ENCODE measurements at places on chromosomes 13 and 19. TPM values are rescaled to one million over a fixed set of nuclear protein-coding genes. Genes with fewer than 3 reads are reported as not detected.

Gene RYR1
- 4.8 TPM for total RNA-seq

DNA sequence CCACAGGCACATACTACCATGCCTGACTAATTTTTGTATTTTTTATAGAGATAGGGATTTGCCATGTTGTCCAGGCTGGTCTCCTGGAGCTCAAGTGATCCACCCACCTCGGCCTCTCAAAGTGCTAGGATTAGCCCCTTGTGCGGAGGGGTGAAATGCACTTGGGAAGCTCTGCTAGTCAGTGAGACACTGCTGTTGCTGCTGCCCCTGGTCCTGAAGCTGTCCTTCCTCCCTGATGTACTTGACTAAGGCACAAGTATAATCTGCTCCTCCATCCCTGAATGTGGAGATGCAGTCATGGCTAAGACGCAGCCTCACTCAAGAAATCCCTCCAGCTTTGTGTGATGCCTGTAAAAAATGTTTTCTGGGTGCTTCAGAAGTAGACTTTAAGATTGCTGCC lies 124.5 kb downstream of the KCTD15 start:
- DNase-seq: no peak

- no peak for DNase-seq
Observed at GRCh38 chr13:43698009-43698408, 88.8 kb downstream of the ENOX1 start.

DNA sequence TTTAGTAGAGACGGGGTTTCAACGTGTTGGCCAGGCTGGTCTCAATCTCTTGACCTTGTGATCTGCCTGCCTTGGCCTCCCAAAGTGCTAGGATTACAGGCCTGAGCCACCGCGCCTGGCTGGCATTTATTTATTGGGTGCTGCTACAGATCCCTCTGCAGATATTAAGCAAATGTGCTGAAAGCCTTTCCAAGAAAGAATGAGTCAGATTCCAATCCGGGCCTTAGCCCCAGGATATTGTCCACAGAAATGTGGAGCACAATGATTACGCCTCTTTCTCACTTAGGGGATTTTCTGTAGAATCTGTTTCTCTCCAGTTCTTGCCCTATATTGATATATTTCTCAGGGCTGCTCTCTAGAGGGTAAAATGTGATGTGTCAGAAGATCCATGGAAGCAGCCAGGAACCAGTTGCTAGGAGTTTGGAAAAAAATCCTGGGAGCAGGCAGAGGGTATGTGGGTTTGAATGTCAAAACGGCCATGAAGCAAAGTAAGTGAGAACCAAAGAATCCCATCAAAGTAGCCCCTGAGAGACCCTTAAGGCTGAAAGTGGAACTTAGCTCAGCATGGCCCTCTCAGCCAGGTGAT lies 24.8 kb upstream of the IGFL4 start:
- DNase-seq: no peak

GRCh38 chr19:32219881-32220472 lies 125.4 kb upstream of the ZNF507 start:
- no peak for DNase-seq

Gene PEAK3
- total RNA-seq: 2.6 TPM

- DNase-seq: no peak
Observed at GRCh38 chr13:42361701-42362100, 89.7 kb downstream of the AKAP11 start.

DNA sequence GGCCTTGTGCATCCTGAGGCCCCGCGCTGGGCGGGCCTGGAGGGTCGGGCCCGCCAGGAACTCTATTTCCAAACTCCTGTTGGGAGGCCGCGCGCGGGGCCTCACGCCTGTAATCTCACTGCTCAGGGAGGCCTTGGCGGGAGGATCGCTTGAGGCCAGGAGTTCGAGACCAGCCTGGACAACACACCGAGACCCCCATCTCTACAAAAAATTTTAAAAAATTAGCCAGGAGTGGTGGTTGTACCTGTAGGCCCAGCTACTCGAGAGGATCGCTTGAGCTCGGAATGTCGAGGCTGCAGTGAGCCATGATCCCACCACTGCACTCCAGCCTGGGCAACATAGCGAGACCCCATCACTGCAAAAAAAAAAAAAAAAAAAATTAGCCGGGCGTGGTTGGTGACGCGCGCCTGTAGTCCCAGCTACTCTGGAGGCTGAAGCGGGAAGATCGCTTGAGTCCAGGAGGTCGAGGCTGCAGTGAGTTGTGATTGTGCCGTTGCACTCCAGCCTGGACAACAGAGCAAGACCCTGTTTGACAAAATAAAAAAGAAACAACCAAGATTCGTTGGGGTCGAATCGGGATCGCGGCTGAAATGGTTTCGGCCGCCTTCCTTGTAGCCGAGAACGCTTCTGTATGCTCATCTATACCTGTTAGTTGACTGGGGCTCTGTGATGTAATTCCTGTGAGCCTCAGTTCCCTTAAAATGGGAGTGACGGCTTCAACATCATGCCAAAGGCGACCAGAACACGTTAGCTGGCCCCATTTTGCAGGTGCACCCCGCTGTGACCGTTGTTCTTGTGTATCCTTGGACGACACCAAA lies 636 bp downstream of the SF3A2 start:
- DNase-seq: no peak

Gene SMIM44
- total RNA-seq: not detected

GRCh38 chr13:113897161-113897560 lies 33.3 kb upstream of the GAS6 start:
- DNase-seq: peak; percentile 45

- DNase-seq: no peak
Observed at GRCh38 chr13:48400850-48401291, 12.0 kb downstream of the LPAR6 start.

Gene KIR2DL4
- 0.22 TPM for total RNA-seq

DNA sequence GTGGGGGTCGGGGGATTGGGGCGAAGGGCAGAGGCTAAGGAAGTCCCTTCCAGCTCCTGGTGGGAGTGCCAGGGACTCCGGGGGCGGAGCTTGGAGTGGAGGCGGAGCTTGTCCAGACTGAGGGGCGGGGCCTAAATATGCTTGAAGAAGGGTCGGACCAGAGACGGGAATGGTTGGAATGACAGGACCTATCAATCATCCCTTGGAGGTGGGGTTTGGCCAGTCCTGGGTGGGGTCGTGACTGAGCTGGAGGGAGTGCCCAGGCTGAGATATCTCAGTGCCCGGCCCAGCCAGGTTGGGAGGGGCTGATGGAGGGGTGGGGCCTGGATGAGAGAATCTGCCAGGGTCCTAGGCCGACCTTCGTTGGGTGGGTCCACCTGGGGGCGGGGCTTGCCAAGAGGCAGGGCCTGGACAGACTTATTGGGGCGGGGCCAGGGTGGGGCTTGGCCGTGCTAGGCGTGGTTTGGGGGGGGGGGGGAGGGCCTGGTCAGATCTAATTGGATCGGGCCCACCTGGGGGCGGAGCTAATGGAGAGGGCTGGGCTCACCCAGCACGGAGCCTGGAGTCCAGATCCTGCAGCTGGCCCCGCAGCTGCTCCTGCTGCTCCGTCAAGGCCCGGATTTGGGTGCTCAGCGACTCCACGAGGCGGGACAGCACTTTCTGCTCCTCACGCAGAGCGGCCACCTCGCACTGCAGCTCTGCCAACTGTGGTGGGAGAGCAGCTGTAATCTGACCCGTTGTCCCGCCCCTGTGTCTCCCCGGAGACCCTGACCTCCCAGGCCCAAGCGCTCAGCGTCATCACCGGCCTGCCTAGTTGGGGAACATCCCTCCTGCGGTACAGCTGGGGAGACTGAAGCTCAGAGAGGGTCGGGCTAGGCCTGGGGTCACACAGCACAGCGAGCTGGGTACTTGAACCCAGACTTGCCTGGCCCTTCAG lies 2.6 kb upstream of the WIZ start:
- no peak for DNase-seq

Gene CGB1
- total RNA-seq: not detected

Gene HTR2A
- 1.4 TPM for total RNA-seq

Gene TRPC4
- total RNA-seq: 0.84 TPM

Gene POLD1
- 13.9 TPM for total RNA-seq

DNA sequence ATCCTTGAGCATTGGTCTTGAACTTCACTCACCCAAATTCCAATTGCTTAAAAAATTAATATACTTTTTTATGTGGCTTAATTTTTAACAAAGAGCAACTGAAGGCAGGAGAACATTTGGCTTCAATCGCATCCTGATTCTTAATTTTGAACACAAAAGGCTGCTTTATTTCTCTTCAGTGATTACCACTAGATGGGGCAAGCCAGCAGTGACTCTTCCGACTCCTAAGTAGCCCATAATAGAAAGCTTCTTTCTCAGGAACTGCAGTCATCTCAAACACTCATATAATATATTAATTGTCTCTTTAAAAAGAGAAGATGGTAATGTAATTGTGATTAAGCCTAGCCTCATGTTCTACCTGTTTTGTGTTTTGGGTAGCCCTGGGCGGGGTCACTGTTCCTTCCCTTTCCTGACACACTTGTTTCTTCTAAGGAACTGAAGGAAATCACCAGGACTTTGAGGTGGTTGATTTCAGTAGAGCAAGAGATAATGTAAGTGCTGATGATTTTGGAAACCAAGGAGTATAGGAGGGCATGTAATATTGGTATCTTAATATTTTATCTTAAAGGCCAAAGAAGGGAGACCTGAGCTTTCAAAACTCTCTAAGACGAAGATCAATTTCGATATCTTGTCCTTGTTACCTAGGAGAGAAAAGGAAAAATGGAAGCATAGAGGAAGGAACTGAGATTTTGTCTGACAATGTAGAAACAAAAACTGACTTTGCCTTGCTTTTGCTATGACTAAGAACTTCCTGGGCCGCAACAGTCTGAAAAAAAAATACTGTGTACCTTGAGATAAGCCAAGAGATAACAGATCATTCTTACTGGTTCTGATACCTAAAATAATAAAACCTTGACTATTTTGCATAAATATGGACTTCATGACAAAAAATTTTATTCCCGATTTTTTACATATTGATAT lies 73.1 kb downstream of the TNFSF13B start:
- DNase-seq: no peak

- DNase-seq: no peak
Observed at GRCh38 chr13:44385401-44385800, 11.8 kb downstream of the SERP2 start.

GRCh38 chr13:113327766-113328471 lies 30.9 kb downstream of the LAMP1 start:
- DNase-seq: no peak

DNA sequence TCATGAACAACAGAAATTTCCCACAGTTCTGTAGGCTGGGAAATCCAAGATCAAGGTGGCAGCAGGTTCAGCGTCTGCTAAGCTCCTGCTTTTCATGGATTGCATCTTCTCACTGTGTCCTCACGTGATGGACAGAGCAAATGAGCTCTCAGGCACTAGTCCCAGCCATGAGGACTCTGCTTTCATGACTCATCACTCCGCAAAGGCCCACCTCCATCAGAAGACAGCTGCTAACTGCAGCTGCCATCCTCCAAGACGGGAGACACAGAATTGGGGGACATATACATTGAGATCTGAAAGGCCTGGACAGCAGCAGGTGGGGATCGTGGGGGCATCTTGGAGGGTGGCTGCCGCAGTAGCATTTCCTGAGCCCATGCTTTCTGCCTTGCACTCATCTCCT lies 44.4 kb upstream of the SPATA13 start:
- DNase-seq: no peak

Gene CAPN12
- total RNA-seq: 1.3 TPM

- DNase-seq: no peak
Observed at GRCh38 chr13:105343134-105343806, 1192.2 kb downstream of the EFNB2 start.

Gene ZNF726
- total RNA-seq: 0.74 TPM

DNA sequence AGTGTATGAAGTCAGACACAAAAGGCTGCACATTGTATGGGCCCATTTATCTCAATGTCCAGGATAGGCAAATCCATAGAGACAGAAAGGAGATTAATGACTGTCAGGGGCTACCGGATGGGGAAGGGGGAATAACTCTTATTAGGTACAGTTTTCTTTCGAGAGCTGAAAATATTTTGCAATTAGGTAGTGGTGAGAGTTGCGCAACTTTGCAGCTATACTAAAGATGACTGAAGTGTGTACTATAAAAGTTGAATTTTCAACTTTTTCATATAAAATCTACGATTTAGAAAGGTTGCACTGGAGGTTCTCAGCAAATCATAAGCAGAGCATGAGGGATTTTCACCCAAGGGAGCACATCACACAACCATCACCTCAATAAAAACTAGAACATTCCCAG lies 16.1 kb upstream of the SLC15A1 start:
- DNase-seq: no peak

- DNase-seq: no peak
Observed at GRCh38 chr19:49136771-49137171, 17.4 kb downstream of the PPFIA3 start.

GRCh38 chr13:106691861-106692260 lies 123.9 kb upstream of the ARGLU1 start:
- no peak for DNase-seq

- no peak for DNase-seq
Observed at GRCh38 chr19:5703819-5704818, 14.0 kb downstream of the RPL36 start.

Gene ZNF626
- 8.7 TPM for total RNA-seq

DNA sequence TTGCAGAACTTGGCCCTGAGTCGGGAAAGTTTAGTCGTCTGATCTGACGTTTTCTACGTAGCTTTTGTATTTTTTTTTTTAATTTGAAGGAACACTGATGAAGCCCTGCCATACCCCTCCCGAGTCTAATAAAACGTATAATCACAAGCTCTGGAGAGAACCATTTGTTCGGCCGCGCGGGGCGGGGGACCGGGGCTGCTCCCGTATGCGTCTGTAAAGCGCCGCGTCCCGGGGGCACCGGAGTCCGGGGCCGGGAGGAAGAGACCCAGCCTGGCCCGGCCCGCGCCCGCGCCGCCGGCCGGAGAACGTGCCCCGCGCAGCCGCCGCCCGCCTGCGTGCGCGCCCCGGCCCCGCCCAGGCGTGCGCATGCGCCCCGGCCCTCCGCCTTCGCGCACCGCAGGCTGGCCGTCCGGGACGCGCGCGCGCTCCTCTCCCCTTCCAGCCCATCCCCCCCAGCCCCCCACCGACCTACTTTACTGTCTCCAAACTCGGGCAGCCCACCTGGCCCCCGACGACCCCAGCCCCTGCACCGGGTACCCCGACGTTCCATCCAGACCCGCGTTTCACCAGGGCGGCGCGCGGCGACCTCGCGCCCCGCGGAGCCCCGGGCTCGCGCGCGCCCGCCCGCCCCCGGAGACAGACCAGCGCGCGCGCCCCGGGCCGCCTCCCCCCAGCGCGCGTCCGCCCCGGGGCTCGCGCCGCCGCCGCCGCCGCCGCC lies 785 bp upstream of the USF2 start:
- DNase-seq: peak; percentile 95

Gene ZAR1L
- total RNA-seq: not detected

DNA sequence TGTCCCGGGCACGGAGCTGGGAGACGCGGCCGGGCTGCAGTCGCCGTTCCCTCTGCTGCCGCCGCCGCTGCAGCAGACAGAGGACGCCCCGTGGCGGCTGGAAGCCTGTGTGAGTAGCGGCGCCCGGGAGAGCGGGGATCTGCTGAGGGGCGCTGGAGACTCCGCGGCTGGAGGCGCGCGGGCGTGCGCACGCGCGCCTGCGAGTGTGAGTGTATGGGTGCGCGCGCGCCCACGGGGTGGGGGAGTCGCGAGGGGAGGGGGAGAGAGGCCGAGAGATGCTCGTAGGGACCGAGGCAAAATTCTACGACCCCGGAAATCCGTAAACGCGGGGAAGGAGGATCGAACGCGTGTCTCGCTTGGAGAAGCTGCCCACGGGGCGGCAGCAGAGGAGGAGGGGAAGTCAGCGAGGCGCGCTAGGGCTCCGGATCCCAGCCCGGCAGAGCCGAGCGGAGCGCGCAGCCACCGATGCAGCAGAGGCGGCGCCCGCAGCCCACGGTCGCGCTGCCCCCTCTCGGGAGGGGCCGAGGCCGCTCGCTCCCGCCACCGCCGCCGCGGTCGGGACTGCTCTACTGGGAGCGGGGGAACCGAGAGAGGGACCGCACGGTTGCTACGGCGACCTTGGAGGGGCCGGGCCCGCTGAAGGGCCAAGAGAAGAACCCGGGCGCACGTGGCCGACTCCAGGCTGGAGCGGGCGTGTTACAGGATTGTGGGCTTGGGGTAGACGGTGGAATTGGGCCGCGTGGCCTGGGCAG lies at the start of gene ENOX1:
Gene ENOX1 (minus strand): TSS at position 207 of the 752 bp plus-strand sequence.
- DNase-seq: no peak

Data from mesenteric fat pad (tissue), 1 donor.